ENCODE measurements at places on chromosomes 3 and 15.

DNA sequence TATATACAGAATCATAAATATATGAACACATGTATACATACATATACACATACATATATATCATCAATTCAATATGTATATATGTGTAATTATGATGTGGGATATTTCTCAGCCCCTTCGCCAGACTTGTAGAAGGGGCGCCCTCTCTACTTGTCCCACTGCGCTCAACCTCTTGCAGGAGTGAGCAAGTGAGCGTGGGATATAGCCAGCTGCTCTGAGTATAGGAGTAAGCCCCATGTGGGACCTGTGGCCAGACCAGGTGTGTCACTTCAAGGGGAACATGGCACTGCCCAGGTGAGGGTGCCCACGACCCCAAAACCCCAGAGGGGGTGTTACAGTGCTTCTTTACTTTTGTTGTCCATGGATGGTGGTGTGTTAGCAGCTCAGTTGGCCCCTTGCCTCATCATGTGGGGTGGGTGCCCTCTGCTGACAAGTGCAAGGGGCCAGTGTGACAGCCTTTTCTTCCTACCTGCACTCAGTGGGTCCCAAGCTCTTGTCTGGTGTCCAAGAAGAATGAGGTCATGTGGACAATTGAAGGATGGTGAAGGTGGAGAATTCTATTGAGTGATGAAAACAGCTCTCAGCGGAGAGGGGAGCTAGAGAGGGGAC is 304.1 kb downstream of the UNC13C start:
- DNase-seq = no peak

DNA sequence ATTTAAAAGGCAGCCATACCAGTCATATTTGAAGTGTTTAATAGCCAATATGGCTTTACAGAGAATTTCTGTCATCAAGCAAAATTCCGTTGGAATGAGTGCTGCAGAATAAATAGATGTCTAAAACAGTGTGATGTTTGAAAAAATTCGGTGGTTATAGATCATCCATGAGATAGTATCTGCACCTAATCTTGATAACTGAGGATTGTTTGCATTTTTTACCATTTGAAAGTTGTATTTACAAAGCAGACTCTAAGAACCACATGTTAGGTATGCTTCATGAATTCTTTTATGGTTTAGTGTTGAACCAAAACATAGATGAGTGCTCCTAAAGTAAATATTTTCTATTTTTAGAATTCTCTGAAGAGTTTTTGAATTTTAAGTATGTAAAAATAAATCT is 476.1 kb downstream of the NAALADL2 start:
- no peak for DNase-seq

- no peak for DNase-seq
Measured at GRCh38 chr15:44066211-44066827, 128.8 kb downstream of the FRMD5 start.

DNA sequence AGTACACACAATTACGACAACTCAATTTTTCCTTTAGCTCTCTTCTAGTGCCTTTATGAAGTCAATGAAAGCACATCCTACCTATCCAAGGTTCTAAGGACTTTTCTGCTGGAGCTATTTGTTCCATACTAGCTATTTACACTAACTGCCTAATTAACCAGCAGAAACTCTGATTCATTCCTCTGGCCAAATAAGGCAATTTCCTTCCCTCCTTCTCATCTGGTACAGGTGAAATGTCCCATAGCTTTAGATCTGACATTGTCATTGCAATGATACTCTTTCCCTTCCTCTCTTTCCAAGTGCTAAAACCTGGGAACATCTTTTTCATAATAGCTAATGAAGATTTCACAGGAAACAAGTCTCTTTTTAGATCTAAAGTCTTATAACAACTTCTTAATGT is 521.7 kb downstream of the SOX2 start:
- no peak for DNase-seq

DNA sequence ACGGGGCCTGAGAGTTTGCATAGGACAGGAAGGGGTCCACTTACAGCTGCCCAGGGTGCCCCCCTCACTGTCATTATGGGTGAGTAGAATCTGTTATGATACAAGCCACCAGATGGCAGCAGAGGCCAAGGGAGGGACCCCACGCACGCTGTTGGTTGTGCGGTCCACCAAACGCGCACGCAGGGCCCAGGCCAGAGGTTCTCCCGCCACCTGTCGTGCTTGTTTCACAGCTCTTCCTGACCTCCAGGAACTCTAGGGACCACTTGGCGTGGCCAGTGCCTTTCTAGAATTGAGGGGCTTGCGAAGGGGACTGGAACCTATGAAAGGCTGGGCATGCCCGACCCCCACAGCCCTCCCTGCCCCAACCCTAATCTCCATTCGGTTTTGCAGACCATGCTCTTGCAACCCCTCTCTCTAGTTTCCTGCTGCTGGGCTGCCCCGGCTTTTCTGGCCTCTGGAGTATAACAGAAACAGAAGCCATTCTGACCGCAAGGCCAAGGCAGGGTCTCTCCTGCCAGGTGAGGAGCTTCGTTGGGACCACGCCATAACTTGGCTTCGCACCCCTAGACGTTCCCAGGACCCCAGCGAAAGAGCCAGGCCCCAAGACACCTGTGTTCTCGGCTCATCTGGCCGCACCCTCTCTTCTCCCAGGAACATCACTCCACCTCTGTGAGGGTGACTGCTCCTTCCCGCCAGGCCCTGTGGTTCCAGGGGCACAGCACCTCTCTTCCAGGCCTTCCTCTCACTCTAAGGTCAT is 46.0 kb downstream of the ALDH1L1 start:
- no peak for DNase-seq

DNA sequence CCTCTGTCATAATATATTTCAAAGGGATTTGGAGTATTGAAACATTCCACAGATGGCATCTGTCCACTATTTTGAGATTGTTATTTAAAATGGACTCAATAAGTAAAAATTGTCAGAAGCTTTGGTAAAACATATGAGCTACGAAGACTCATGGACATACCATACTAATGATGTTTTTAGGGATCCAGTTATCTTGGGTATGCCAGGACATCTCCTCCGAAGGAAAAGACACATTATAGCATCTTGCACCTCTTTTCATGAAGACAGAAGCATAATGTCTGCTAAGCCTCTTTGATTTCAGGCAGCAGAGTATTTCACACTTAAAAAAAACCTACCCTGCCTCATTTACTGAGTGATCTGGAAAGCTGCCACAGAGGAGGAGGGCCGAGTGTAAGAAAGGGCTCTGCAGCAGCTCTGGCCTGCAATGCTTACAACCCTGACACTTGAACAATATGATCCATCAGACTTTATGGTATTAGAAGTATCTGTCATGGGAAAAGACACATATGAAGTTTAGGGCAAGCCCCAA is 284.8 kb downstream of the TUSC7 start:
- no peak for DNase-seq

DNA sequence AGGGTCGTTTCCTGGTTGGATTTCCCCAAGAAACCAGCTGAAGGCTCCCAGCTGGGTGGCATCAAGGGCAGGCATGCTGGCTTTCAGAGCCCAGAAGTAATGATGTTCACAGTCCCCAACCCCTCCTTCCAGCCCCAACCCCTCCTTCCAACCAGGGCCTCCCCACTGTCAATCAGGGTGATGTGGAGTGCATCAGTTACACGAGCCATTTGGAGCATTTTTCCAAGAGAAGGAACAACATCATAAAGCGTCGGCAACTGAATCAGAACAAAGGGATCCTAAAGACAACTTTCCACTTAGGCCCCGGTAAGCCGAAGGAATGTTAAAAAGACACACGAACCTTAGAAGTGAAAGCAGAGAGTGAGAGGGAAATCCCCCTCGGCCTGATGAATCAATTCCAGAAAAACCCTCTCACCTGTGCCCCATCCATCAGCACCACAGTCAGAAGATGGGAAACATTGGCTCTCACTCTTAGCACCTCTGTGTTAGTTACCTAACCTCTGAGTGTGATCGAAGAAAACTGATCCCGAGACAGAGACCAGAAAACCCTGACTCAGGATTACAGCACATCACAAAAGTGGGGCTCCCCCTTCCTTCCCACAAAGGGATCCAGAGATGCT is 101.2 kb upstream of the WNT5A start:
- DNase-seq = no peak

DNA sequence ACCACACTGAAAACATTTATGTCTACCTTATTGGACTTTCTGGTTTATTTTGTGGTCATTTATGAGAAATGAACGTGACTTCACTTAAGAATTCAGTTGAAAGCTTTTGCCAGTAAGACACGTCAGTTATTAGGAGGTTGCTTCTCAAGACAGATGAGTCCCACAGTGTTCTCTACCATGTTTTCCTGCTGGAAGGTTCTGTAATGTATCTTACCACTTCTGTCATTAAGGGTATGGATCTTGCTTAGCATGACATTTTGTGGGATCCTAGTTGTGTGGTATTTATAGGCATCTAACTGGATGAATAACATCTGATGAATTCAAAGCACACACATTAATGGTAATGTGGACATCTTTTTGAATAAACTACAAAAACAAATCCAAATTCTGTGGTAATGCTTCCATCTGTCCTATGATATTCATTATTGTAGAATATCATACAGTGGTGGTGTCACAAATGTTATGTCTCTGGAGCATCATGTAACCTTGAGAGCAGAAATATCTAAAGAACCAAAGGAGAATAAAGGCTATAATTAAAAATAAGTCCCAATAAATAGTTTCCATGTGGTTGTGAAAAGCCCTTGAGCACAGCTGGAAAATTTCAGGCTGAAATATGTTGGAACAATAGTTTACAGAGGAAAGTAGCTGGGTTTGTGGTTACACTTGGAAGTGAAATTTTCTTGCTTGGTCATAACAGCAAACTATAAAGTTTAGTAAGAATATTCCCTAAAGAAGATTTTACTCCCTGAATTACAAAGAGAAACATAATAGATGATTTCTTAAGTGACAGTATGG is 61.5 kb downstream of the C3orf38 start:
- no peak for DNase-seq

DNA sequence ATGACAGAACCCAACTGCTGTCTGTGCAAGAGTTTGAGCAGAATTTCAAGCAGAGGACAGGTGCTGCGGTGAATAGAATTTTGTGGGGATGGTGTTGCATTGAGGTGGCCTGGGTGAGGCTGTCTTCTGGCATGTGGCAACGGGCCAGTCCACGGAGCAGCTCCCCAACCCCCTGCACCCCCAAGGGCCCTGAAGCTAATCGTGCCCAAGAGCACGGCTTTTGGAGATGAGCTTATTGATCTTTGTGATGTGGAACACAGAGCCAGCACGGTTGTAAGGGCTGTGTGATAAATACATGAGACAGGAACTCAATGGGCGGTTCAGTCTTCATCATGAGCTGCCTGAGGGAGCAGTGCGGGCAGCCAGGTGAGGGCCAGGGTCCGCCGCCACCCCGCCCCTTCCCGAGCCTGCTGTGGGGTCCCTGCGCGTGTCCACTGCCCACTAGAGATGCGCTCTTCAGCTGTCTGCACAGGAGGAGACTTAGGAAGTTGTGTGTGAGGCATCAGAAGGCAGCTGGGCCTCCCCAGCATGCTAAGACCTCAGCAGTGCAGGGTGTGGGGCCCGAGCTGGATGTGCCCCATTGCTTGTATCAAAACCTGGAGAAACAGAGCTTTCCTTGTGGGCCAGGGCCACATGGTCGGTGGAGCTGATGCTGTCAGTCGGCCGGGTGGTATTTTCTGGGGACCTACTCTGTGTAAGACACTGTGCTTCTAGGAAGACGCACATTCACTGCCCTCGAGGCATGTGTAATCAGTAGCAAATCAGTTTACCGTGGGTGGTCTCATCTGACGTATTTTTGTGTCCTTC is 90.5 kb downstream of the CHRNA7 start:
- no peak for DNase-seq

DNA sequence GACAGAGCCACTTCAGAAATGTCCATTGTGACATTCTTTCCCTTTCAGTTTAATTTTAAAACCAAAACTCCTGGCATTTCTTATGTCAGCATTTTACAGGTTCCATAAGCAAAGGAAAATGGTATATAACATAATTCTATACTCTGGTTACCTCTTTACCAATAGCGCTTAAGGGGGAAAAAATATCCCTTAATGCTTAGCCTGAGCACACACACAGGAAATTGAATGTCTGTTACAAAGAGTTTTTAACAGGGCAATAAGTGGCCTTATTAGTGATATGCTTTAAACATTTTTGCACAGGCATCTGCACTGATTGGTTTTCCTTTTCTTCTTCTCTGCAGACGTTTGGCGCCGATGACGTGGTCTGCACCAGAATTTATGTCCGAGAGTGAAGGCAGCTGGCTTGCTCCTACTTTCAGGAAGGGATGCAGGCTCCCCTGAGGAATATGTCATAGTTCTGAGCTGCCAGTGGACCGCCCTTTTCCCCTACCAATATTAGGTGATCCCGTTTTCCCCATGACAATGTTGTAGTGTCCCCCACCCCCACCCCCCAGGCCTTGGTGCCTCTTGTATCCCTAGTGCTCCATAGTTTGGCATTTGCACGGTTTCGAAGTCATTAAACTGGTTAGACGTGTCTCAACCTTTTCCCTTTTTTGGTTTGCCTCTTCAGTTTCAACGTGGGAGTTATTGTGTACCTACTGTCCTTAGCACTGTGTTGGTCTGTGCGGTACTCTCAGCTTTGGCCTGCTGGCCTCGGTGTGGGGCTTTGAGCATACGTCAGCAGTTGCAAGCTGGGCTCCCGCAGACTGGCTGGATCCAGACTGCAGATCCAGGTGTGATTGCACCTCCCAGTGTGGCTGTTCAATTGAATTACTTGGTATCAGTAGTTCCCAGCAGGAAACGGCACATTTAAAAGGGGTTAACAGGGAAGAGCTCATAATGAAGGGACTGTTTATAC is 7.7 kb downstream of the CRABP1 start:
- DNase-seq = no peak

- no peak for DNase-seq
Measured at GRCh38 chr3:130929804-130930203, 35.9 kb downstream of the ATP2C1 start.

All from thoracic aorta (tissue), 2 donors.